Upper lobe of left lung (tissue), 6 donors: ENCODE measurements at places on chromosomes 4 and X.

- H3K36me3 ChIP-seq, result no peaks in the 10 kb centered on the region
- H3K27me3 ChIP-seq, result no peaks in the 10 kb centered on the region
- no peak overlapping the region for H3K4me3 ChIP-seq
- no peaks in the 10 kb centered on the region for H3K4me1 ChIP-seq
- H3K27ac ChIP-seq, result no peak overlapping the region
These were observed 61.8 kb downstream of the ZNF732 start for GRCh38 chr4:243426-243825.

DNA sequence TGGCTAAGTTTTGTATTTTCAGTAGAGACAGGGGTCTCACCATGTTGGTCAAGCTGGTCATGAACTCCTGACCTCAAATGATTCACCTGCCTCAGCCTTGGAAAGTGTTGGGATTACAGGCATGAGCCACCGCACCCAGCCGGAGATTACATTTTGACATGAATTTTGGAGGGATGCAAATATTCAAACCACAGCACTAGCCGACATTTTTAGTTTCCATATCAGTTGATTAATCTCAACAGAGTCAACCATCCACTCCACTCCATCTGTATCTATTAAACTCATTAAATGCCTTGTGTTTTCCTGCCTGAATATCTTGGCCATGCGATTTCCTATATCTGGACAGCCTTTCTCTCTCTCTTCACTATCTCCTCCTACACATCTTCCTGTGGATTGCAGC lies 64.1 kb upstream of the PDGFRA start:
- H3K4me3 ChIP-seq, result no peak overlapping the region
- H3K27ac ChIP-seq, result no peak overlapping the region
- no peaks in the 10 kb centered on the region for H3K36me3 ChIP-seq
- no peak for DNase-seq
- H3K4me1 ChIP-seq, result no peaks in the 10 kb centered on the region
- no peaks in the 10 kb centered on the region for H3K27me3 ChIP-seq

DNA sequence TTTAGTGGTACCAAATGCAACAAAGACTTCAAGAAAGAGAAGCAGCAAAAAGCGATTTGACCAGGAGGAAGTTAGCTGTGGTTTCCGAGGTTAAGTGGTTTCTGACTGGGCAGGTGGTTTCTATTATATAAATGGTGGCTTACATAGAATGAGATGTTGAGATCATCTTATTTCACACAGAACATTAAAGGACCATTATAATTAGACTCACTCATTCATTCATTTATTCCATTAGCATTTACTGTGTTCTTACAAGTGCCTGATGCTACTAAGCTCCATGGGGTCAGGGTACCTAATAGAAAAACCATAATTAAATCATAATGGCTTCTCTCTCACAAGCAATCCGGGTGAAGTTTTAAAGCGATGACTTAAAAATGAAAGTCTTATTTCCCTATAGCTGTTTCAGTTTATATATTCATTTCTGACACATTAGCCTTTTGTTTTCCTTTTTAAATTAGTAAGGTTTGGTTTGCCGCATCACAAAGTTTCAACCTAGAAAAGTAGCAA lies 10.6 kb downstream of the TSPAN6 start:
- H3K4me3 ChIP-seq, result no peak overlapping the region
- H3K4me1 ChIP-seq, result no peaks in the 10 kb centered on the region
- no peak for DNase-seq
- no peaks in the 10 kb centered on the region for H3K27me3 ChIP-seq

DNA sequence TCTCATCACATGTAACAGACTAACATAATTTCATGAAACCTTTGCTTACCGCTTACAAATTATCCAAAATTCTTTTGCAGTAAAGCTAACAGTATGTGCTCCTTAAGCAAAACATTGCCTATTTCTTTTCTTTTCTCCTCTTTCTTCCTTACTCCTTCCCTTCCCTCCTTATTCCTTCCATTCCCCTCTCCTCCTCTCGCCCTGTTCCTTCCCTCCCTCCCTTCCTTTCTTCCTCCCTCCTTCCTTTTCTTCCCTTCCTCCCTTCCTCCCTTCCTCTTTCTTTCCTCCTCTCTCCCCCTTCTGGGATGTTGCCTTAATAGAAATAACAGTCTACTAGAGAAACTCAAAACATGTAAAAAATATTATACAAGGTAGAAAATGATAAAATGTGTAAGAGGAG lies 246.4 kb downstream of the TENM3 start:
- peaks cover 3% of the 10 kb centered on the region for H3K4me1 ChIP-seq
- H3K4me3 ChIP-seq, result no peak overlapping the region
- DNase-seq, result no peak

DNA sequence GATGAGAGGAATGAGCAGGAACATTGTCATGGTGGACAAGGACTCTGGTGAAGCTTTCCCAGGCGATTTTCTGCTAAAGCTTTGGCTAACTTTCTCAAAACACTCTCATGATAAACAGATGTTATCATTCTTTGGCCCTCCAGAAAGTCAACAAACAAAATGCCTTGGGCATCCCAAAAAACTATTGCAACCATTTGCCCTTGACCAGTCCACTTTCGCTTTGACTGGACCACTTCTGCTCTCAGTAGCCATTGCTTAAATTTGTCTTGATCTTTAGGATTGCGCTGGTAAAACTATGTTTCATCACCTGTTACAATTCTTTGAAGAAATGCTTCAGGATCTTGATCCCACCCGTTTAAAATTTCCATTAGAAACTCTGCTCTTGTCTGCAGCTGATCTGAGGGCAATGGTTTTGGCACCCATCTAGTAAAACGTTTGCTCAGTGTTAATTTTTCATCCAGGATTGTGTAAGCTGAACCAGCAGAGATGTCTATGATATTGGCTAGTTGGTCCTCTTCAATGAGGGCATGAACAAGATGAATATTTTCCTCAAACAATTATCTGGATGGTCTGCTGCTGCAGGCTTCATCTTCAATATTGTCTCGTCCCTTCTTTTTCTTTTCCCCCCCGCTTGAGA lies 14.8 kb downstream of the TBC1D1 start:
- no peaks in the 10 kb centered on the region for H3K36me3 ChIP-seq
- no peak for DNase-seq

DNA sequence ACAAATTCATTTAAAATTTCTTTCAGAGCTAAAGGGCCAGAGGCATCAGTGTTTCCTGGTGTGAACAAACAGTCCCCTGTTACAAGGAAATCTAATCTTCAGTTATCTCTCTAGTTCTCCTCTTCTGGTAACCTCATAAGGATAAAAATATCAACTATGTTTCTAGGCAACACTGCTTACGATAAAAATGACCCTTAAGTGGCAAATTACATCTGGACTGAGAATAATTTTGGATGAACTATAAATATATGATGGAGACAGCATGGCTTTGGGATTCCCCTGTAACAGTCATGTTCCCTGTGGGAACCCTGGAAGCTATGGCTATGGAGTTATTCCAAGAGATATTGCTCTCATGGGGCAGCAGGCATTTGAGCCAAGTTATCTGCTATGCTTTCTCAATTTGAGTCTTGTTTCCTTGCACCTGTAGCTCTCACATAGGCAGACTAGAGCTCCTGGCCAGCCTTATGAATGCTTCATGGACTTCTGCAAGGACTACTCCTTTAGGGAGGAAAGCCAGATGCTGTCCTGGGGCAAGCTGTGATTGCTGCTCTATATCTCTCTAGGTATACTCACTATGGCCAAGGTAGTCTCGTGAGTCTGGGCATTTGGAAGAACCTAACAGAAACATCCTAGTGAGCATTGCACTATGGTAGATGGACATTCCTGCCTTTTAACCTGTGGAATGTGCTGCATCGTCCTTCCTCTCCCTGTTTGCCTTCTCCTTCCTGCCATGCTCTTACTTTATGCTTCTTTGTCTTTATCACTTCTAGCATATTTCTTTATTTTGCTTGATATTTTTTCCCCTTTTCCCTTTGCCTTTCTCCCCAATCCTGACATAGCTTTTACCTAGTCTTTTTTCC lies 14.2 kb downstream of the C4orf33 start:
- no peak overlapping the region for H3K27ac ChIP-seq
- no peak overlapping the region for H3K4me3 ChIP-seq
- H3K36me3 ChIP-seq, result no peaks in the 10 kb centered on the region
- no peaks in the 10 kb centered on the region for H3K4me1 ChIP-seq
- no peaks in the 10 kb centered on the region for H3K27me3 ChIP-seq
